ENCODE measurements at places on chromosomes 11 and 22.

- peak; percentile 71 for DNase-seq
Measured at GRCh38 chr11:116226731-116227130, 546.1 kb downstream of the BUD13 start.

GRCh38 chr11:123195188-123196059 is at the start of gene CLMP:
Gene CLMP, minus strand, starts transcription at chr11:123195248. Its CDS starts 308 bp downstream, at chr11:123194940.
- peak; percentile 88 for DNase-seq

DNA sequence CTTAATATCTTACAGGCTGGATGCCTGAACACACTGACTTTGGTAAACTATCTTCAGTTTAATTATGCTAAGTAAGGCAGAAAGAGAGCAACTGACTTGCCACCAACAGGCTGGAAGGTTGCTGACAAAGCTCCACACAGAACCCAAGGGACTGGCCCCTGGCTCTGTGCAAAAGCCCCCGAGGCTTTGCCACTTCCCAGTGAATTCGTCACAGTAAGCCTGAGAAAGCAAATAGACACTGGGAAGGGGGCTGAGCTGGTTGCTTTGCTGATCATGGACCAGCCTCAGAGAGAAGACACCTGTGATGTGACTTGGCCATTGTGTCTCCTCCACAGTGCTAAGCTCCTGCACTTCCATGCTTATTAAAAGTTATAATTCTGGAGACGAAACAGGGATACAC is 91.7 kb downstream of the BLID start:
- no peak for DNase-seq

GRCh38 chr22:41092023-41092817 is at the start of gene EP300:
Gene EP300, plus strand, starts transcription at chr22:41092592. Its CDS starts 413 bp downstream, at chr22:41093005.
- peak; percentile 86 for DNase-seq

- DNase-seq: peak; percentile 64
Measured at GRCh38 chr11:19697721-19698121, 14.9 kb upstream of the NAV2 start.
